ENCODE measurements at places on chromosomes 6 and 20.
A peak's percentile ranks its signal among the peaks of the same experiment; 100 is the strongest.

DNA sequence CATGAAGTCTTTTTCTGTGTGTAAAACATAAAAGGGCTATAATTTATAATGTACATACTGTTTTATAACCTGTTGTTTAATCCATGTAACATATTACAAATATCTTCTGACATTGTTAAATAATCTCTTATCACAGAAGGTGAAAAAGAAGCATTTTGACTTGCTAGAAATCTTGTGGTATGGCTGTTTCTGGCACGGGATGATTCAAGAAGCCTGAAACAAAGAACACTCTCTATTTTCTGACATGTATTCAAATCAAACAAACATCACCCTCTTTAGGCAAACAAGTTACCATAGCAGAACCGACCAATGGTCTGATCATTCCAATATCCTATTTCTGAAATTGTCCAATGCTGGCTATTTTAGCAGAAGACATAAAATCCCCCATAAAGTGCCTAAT, 55.4 kb downstream of the HS3ST5 start:
- no peak for DNase-seq

GRCh38 chr6:10886691-10887502, at the start of gene SYCP2L:
Gene SYCP2L, plus strand, starts transcription at chr6:10887052. Its CDS starts 75 bp downstream, at chr6:10887127.
- peak; percentile 27 for DNase-seq

DNA sequence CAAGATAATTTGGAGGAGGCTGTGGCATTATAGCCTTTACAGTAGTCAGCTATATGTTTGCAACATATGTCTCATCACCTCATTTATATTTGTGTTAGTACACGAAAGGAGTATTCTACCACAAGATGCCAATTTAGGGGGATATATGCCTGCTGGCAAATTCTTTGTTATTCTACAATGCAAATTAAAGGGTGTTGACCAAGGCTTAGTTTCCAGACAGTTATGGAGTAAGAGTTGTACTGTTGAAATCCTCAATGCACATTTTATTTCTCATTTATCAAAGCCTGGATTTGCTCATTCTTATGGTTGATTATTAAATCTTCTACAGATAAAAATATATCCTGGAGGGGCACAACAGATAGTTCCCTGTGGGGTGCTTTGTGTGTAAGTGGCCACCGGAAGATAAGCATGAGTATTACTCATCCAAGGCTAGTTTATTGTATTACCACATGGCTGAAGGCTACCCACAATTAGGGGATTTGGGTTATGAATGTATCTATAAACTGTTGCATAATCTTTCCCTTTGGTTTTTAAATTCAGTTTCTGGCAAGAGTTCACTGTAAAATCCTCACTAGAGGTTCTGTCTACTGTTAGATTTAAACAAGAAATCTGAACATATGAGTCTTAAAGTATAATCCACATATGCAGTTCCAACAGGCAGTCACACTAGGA, 9.0 kb downstream of the CST9 start:
- DNase-seq, result no peak

DNA sequence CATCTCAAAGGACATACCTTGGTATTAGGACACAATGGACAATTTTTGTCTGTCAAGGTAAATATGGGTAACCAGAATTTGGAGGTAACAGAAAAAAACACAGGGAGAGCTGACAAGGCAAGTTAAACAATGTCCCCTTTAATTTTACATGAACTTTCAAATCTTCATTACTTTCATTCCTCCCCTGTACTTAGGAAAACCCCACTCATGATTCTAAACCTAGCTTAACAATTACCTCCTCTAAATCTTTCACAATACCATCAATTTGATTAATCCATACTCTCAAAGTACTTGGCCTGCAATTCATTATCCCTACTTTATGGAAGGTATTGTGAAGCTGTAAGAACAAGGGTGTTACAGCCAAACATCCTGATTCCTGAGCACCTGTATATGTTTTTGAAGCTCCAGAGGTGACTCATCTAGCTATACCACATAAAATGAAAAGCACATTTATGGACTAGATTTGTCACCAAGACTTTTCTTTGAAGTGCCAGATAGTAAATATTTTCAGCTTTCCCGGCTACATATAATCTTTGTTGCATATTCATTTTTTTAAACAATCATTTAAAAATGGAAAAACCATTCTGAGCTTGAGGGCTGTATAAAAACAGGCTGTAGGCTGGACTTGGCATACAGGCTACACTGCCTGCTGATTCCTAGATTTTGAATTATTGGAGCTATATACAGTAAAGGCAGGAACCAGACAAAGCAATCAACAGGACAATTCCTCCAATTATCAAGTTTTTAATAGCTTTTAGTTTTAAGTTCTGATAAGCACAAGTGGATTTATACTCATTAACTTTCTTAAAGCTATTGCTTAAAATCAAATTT, 22.9 kb downstream of the DEK start:
- no peak for DNase-seq

GRCh38 chr6:88566746-88567534, 396.5 kb downstream of the RNGTT start:
- no peak for DNase-seq

GRCh38 chr6:116763906-116764628, 1.5 kb downstream of the FAM162B start:
- DNase-seq, result no peak

DNA sequence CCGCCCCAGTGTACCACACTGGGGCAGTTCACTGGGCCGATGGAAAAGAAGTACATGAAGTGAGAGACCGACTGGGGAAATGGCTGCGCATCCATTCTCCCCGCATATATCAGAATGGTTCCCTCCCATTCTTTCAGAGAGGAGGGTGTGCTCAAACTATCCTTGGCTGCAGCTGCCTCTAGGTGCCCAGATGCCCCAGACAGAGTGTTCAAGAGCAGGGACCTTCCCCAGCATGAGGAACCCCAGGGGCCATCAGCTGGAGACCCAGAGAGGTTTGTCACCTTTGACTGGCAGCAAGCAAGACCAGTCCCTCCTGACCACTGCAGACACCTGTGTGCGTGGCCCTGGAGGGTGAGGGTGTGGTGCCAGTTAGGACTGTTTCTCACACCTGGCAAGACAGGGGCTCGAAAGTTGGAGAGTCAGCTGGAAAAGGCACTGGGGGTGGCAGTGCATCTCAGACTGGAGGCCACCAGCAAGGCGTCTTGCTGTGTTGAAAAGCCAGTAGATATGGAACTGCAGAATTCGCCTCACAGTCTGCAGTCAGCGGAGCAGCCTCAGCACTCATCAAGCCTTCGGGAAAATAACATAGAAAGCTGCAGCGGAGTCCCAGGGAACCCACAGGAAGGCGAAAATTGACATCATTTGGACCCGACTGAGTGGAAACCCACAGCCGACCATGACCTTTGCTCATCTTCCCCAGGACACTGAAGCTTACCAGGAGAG, 76.7 kb downstream of the GPR6 start:
- DNase-seq, result no peak

DNA sequence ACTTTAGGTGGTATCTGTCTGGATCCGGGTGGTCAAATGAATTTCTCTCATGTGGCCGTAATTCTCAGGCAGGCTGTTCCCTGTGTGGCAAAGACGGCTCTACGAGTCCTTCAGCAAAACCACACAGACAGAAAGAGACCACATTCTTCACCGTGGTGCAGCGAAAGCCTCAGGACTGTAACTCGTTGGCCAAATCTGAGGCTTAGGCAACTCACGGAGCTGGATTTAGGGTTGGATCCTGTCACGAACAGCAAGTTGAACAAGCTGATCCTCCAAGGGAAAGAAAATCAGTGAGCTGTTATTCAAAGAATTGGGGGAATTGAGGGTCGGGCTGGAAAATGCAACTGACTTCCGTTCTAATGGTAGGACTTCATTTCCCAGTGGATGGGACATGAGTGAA, 167.4 kb downstream of the ZMYND8 start:
- DNase-seq, result no peak

GRCh38 chr6:106496823-106497222, 132.5 kb downstream of the RTN4IP1 start:
- no peak for DNase-seq

GRCh38 chr6:37279366-37280134, 21.6 kb upstream of the TMEM217 start:
- DNase-seq, result no peak

- no peak for DNase-seq
Observed at GRCh38 chr20:37251825-37252477, 9.7 kb downstream of the GHRH start.

DNA sequence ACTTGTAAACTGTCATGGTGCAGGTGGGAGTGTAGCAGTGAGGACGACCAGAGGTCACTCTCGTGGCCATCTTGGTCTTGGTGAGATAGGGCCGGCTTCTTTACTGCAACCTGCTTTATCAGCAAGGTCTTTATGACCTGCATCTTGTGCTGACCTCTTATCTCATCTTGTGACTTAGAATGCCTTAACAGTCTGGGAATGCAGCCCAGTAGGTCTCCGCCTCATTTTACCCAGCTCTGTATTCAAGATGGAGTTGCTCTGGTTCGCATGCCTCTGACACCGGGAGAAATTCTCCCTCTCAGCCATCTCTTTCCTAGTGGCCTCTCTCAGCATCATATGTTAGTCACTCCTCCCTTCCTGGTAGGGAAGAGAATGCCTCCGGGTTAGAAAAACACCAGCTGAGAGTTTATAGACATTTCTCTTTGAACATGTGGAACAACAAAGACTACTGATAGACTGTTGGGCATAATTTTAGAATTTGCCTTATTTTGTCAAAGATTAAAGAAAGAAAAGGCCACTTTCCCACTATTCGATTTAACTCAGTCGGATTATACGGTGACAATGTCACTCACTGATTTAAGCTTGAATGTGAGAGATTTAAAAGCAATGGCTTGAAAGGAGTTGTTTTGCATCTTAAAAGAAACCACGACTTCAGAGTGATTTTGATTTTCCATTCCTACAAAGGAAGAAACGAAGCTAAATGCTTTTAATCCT, 67.9 kb upstream of the SNX9 start:
- no peak for DNase-seq

DNA sequence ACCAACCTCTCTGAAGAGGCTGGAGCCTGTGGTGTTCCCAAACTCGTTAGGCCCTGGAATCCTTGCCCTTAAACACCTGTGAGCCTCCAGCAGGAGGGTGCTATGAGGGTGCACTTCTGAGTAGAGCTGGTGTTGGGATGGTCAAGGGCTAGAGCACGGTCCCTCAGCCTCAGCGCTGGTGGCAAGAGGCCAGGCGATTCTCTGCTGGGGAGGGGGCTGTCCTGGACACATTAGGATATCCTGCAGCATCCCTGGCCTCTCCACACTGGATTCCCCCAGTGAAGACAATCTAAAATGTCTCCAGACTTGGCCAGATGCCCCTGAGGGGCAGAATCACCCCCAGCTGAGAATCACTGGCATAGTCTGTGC, 157.8 kb downstream of the SYCP2 start:
- DNase-seq, result no peak

DNA sequence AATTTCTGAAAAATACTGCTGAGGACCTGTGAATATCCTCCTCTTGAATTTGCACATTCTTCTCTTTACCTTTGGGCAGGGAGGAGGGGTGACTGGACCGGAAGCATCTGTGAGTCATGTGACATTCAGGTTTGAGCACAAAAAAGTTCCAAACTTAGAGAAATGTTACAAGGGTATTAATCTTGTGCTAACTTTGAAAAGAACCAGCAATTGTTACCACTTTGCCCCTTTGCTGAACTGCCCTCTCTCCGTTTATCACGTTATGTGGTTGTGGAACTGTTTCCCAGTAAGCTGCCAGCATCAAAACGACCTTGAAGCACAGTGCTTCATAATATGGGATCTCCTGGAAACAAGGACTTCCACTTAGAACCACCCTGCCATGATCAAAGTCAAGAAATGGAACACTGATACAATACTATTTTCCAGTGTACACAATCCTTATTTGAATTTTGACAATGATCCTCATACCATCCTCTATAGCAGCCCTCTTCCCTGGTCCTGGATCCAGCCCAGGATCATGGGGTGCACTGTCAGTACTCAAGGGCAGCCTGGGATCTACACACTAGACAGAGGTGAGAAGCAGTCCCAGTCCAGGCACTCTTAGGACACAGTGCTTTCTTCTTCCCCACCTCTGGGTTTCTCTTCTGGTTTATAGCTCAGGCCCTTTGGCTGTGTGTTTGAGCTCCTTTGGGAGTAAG, 2.3 kb upstream of the TUBB1 start:
- peak; percentile 40 for DNase-seq

DNA sequence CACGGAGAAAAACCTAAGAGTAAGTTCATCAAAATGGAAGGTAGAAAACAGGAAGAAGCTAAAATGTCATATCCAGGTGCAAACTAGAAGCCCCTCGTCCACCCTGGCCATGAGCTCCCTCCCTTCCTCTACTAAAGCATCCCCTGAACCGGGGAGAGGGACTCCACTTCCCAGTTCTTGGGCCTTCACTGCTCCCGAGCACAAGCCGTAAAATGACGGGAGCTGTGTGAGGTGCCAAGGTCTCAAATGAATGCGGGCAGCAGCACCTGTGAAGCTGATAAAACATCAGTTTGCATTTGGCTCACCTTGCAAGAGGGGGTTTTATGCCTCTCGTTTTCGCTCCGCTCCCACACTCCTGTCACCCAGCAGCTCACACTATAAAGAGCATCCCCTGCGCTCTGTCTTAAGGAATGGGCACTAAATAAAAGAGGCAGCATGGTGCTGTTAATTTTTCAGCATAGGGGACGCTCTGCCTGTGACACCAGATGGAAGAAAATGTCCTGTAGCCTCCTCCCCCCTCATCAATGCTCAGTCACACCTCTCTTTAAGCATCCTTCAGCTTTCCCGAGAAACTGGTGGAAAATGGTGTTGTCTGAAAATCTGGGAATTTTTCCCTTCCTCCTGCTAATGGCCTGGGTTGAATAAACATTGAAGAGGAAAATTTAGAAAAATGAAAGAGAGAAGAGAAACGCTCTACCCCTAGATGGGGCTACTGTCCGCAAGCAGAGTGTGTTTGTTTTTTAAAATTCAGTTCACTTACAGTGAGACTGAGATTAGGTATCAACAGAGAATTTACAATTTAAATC, 563.0 kb upstream of the AGPAT4 start:
- no peak for DNase-seq

DNA sequence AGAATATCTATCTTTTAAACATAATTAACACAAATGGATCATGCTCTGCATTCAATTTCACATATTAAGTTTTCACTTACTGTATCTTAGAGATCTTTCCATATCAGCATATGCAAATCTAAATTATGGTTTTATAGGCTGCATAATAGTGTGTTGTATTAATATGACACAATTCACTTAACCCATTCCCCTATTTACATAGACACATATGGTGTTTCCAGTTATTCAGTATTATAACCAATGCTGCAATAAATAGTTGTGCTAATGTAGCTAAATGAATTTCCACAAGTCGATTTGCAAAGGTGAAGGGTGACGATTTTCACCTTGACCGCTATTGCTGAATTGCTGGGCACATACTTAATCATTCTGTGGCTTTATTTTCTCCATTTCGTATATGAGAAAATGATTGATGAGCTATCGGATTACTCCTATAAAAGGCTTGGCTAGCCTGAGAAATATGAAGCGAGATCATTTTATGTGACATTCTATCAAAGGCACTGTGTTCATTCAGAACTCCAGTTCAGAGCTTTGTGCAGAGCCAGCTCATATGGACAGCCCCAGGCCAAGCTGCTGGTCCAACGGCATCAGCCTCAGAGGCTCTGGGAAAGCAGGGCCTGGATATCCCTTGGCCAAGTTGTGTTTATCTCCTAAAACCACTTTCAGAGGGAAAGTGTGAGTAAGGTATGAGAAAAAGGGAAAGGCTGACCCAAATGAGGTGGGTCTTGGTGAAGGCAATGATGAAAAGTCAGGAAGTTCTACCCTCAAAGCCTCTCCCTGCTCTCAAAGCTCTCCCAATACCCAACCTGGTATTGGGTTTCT, 50.8 kb downstream of the GFOD1 start:
- no peak for DNase-seq

- no peak for DNase-seq
Observed at GRCh38 chr20:34312024-34312460, 8.9 kb upstream of the AHCY start.
